ENCODE measurements at places on chromosomes 1 and 21.
A peak's percentile ranks its signal among the peaks of the same experiment; 100 is the strongest.

DNA sequence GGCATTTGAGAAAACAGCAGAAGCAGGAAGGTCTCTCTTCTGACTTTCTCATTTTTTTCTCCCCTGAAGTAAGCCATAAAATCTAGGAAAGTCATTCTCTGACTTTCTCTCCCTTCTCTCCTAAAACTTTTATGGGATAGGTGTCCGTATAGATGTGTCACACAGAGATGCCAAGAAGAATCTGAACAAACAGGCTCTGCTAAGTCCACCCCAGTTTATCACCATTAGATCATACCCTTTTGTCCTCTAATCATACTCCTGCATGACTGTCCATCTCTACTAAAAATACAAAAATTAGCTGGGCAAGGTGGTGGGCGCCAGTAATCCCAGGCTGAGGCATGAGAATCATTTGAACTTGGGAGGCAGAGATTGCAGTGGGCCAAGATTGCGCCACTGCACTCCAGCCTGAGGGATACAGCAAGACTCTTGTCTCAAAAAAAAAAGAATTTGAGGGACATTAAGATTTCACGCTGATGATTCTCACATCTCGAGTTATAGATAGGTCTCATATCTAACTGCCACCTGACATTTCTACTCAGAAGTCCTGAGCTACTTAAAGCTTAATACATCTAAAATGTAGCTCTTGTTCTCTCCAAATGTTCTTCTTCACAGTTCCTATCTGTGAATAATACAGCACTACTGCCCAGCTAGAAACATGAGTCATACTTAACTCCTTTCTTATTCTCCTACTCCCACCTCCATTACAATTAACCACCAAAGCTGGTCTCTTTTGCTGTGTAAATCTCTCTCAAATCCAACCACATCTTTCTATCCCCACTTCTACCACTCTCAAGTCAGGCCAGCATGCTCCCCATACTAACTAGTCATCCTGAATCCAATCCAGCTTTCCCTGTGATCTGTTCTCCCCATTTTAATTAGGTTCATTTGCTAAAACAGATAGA is 47.7 kb downstream of the ZNF644 start:
- no peak for DNase-seq

DNA sequence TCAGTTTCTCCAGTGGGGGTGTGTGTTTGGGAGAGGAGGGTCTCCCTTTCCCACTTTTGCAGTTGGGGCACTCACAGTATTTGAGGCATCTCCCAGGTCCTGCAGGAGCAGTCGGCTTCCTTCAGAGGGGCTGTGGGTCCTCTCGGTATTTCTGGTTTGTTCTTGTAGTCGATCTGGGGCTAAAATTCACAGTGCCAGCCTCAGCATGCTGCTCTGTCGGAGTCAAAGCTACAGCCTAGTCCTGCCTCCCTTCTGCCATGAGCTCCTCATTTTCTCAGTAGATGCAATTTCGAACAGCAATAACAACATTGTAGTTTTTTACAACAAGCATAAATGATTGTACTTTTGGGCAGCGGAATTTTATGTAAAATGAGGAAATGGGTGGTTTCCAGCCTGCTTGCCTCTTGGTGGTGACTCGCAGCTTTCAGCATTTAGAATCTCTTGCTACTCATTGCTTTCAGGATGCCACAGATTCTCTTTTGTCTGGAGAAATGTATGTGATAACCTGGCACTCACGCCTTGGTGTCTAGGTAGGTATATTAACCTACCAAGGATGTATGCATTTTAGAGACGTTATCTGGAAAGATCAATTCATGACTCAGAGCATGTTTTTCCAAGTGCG is 82.4 kb upstream of the C21orf91 start:
- no peak for DNase-seq

DNA sequence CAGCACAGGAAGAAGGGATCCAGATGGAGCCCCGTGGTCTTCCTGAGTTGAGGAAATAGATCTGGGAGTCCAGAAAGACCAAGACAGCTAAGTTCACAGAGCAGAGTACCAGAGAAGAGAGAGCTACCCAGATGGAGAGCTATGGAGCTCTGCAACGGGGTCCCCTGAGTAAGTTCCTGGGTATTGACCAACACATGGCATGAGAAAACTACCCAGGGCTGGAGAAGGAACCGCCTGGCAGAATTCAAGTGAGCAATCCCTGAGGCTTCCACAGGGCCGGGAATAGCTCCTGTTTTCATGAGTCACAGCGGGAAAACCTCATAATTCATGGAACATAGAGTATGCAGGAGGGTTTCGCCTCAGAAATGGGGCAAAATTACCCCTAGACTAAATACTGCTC is 19.7 kb downstream of the STPG1 start:
- peak; percentile 9 for DNase-seq

DNA sequence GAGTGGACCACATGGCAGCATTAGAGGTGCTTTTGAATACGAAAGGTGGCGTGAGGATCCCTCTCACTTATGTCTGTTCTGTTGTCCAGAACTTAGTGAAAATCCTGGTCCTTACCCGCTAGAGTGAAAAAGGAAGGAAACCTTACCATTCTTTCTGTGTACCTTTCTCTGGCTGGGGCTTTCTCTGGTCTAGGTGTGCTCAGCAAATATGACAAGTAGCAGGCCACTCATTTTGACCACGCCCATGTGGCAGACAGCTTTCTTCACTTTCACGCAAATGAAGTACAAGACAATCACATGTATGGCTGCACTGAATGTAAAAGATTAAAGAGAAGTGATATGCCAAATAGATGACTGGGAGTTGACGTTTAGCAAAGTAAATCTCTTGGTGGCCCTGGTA is 131.9 kb downstream of the FGGY start:
- no peak for DNase-seq

- no peak for DNase-seq
Observed at GRCh38 chr1:53634571-53634979, 104.4 kb downstream of the GLIS1 start.

- no peak for DNase-seq
Observed at GRCh38 chr21:28513428-28513827, 479.2 kb downstream of the LTN1 start.

DNA sequence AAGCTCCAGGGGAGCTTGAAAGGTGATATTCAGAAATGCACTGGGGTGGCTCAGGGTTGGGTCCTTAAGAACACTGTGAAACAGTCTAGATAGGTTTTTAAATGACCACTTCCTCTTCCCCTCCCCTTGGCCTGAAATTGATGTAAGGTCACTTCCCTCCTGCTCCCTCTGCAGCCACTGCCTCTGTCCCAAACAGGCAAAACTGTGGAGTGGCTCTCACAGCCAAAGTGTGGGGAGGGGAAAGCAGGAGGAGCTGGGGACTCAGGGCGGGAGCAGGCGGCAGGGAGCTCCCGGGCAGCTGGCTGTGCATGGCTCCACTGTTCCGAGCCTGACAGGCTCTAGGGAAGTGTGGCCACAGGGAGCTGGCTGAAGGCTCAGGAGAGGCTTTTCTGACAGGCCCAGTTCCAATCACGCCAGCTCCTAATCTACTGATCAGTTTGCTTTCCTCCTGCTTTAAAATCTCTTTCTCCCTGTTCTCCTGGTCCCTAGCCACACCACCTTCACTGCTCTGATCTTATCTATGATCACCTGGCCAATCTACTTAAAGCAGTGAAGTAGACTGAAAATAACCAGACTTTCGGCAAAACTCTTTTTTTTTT is 5.1 kb upstream of the CSRP1 start:
- DNase-seq, result no peak

DNA sequence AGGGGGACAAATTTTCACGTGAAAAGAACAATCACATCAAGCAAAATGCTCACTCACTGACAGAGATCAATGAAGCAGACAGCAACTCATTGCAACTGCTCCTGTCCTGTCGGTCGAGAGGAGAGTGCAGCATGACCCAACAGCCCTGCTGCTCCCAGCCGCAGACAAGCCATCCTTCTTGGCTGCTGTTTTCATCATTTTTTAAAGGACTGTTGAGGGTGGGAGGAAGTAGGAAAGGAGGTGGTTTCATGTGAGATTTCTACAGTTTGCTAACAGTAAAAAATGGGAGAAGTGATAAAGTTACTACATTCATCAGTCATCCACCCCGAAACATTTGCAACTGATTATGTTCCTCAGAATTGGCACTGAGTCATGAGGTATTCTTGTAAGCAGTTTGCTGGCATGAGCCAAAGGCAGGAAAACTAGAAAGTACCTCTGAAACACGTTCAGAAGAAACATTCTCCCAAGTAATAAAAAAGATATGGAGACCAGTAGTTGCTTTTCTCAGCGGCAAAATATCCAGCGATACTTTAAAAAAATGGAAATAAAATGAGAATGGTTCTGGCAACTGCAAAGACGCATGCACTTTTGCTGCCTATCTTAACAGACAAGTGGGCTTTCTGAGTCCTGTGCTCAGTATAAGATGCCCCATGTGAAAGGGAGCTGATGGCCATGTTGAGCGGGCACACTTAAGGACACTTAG is 72.0 kb upstream of the CLDN14 start:
- no peak for DNase-seq

DNA sequence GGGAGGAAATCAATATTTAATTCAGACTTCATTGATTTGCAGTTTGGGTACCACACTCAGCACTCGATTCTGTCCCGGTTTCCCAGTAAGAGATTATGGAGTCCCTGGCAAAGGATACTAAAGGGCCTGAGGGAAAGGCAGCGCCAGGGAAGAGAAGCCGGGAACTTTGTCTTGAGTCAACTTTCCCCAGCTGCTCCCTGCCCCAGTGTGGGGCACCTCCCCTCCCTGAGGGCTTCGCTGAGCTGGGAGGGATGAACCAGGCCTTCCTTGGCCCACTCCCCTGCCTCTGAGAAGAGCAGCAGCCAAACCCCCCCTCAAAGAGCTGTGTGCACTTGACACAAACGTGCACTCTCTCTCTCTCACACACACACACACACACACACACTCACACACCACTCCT is 32.6 kb downstream of the OPTC start:
- DNase-seq, result no peak

DNA sequence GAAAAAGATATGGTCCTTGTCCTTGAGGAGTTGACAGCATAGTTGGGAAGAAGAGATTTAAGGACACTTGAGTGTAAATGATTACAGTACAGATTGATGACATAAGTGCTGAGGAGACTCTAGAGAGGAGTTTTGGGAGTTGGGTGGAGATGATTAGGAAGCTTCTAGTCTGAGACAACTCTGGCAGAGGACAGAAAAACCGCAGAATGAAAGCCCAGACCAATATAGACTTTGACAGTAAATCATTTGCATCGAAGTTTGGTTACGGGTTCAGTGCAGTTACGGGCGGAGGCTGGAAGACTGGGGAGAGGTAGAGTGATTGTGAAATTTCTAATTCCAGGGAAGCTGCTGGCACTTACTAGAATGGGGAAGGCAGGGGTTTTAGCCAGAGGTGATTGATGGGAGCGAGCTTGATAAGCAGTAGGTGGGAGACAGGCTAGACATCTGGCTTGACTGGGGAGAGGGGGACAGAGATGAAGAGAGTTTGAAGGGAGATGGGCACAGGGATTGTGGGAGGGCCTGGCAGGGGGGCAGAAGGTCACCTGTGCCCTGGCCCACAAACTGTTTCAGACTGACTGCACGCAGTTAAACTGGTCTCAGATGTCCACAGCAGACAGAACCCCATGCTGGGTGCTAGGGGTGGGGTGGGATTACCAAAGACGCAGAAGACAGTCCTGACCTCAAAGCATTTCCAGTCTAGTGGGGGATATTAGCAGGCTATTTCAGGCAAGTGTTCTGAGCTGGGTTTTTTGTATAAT is 20.1 kb downstream of the SH2D2A start:
- DNase-seq, result no peak

DNA sequence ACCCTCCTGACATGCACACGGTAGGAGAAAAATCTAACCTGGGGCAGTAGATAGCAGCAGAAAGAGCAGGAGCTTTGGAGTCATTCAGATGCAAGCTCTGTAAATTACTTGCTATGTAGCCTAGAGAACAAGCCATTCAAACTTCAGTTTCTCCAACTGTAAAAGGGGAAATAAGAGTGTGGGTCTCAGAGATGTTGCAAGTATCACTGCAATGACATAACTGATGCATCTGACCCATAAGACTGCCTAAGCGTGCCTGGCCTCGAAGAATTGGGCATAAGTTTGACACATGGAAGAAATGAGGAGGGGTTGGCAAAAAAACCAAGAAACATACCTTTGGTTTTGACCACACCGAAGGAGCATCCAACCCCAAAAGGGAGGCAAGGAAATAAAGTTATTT is 5.2 kb downstream of the AK2 start:
- no peak for DNase-seq

DNA sequence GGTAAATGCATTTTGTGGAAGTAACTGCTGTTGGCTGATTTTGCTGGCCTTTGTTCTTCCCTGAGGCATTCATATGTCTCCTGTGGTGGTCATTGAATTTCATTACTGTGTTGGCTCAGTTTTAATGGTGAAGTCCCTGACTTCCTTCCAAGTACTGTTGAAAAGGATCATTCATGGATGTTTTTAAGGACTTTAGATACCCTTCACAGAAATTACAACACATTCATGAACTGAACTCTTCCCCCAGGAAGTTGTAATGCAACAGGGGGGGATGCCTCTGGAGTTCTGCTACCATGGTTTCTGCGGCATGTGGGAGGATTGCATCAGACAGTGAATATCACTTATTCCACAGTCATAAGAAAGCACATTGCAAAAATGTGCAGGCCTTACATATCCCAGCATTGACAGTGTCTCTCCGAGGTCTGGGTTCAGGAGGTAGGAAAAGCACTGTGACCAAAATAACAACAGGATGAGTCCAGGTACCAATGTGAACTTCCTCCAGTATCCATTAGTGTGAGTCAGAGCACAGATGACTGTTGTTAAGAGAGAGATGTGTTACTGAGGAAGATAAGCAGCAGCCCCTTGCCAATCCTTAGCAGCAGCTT is 2.1 kb upstream of the RAB3GAP2 start:
- DNase-seq, result no peak

GRCh38 chr1:184483101-184483683 is 96.4 kb downstream of the C1orf21 start:
- no peak for DNase-seq

DNA sequence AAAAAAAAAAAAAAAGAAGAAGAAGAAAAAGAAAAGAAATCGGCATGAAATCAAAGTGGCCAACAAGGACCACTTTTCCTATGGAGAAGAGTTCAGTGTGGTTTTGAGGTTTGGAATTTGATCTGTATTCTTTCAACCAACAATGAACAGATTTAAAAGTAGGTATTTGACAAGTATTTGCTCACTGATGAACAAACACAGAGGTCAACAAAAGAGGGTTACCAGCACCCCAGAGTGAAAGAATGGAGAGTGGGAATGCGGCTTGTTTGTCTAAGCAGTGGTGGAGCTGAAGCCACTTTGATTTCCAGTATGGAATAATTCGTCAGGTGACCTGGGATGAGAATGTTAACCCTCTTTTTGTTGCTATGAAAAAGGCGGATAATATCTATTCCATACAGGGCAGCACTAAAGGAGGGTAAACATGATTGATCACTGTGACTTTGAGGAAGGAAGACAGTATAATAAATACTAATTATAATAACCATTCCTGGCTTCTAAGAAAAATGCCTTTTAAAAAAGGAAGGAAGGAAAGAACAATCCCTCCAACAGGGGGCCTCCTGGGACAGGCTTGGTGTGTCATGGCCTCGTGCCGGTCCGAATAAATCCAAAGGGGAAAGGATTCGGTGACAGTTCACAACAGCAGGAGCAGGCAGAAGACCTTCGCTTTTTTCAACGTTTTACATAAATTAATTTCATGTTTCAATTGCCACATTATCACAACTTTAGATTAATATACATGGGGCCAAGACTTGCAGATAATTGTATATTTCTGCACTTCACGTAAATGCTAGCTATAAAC is 37.2 kb upstream of the SIM2 start:
- DNase-seq, result no peak

Data from GOT3 (cell line).